ENCODE measurements at places on chromosomes 2 and 18. TPM values are rescaled to one million over a fixed set of nuclear protein-coding genes. Genes with fewer than 3 reads are reported as not detected.

DNA sequence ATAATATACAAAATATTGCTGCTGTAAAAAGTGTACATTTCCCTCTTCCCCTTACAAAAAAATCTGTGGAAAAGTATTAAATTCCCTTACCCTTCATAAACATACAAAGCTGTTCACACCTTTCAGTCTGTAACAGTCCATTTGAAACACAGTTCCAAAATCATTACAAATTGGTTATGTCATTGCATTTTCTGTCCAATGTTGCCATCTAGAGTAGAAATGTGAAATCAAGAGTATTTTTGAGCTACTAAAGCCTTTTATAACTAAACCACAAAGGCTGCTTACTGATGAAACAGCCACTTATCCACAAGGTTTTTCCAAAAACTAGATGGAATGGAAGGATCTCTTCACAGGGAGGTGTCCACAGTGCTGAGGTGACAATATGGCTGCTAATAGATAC lies 72.5 kb downstream of the SS18 start:
- DNase-seq = no peak

DNA sequence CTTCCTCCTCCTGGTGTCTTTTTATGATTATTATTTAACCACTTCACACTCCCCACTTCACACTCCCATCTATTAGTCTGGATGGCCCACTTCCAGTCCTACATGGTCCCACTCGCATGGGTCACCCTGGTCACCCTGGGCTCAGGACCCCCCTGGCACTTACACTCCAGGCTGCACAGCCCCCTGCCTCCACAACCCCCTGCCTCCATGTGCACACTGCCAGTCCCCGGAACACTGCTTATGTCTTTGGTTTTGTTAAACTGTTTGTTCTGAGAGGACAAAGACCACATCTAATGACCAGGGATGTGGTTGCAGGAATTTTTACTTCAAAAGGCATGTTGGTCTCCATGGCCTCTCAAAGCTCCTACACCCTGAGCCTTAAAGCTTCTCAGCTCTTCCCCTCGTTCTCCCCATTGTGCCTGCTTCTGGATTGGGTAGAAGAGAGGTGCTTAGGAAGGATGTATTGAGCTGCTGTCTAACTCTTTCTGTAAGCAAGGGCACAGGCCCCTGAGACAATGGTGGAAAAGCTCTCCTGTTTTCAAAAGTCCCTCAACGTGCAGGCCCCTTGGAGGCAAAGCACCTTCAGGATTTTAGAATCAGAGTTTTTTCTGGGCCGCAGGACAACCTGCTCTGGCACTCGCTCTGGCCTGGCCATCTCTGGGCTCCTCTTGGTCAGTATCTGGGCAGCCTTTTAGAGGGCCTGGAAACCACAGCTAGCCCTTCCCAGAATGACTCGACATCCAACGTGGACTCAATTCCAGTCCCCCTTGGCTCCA lies 150.0 kb upstream of the HAAO start:
- DNase-seq = no peak

GRCh38 chr2:10038716-10039115 lies 4.6 kb upstream of the KLF11 start:
- DNase-seq = peak; percentile 55

GRCh38 chr2:37459095-37459981 lies 114.9 kb downstream of the QPCT start:
- DNase-seq = peak; percentile 28

DNA sequence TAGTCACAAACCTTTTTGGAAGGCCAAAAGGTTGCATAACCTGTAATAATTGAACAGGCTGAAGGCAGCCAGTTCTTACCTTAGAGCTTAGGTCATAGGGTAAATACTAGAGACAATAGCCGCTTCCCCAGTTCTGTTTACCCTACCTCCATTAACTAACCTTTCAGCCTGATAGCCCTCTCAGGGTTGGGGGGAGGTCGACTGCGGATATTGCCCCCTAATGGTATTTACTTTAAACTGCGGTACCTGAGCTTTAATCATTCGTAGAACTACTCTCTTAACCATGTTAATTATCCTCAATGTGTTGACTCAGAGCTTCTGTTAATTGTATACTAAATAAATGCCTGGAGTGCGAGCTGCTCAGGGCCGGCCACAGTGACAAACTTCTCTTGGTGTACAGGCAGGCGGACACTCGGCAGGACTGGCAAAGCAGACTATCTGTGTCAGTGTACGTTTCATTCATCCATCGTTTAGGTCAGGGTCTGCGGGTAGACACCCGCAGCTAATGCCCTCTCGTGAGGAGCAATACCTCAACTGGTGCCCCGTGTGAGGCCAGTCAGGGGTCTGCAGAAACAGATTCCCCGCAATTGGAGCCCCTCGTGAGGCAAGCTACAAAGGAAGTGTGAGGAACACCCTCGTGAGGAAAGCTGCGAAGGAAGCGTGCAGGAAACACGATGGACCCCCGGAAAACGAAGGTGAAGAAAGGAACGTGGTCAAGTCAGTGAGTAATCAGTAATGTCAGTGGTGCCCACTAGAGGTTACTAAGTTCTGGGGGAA lies 115.3 kb upstream of the SCN7A start:
- no peak for DNase-seq

GRCh38 chr2:62817995-62818713 lies 112.6 kb downstream of the EHBP1 start:
- DNase-seq = no peak

DNA sequence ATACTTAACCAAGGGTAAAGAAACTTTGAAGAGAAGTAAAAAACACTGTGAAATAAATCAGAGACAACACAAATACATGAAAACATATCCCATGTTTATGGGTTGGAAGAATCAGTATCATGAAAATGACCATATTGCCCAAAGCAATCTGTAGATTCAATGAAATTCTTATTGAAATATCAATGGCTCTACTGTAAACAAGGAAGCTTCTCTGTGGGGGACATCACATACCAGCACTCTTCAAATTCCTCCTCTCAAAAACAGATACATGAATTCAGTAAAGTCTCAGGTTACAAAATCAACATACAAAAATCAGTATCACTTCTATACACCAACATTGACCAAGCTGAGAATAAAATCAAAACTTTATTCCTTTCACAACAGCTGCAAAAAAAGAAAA lies 63.5 kb upstream of the CNTNAP5 start:
- no peak for DNase-seq

The IL36G gene
- not detected for total RNA-seq

DNA sequence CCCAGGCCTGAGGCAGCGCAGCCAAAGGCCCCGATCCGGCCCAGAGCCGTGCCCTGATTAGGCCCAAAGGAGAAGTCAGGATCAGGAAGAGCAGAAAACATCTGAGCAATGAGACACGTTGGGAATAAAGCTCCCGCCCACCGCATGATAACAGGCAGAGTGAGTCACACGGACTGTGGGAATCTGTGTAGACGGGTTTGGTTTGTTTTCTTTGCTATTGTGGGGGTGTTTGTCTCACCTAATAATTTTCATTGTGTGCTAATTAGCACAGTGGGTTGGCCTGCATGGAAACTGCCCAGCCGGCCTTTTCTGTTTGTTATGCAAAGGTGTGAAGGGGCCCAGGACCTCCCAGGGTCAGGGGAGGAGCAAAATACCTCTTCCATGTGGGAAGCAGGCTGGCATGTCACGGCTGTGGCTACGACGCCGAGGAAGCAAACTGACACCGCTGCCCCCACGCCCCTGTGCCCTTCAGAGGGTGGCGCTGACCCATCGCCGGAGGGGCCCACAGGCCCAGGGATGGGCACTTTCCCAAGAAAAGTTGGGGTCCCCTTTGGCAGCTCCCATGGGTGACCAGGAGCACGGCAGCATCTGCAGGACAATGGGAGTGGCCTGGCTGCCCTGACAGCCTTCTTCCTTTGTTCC lies 68.4 kb upstream of the CTDP1 start:
- peak; percentile 53 for DNase-seq

DNA sequence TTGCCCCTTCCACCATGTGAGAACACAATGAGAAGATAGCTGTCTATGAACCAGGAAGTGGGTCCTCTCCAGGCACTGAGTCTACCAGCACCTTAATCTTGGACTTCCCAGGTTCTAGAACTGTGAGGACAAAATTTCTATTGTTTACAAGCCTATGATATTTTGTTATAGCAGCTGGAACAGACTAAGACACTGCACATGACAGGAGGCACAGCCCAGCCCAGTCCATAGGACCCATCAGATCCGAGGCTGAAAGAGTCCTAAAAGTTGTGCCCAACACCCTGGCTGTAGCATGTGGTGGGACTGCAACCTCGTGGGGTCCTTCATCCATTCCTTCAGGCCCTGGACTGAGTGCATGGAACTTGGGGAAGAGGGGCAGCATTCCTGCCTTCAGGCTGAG lies 48.4 kb upstream of the YWHAQ start:
- DNase-seq = no peak

DNA sequence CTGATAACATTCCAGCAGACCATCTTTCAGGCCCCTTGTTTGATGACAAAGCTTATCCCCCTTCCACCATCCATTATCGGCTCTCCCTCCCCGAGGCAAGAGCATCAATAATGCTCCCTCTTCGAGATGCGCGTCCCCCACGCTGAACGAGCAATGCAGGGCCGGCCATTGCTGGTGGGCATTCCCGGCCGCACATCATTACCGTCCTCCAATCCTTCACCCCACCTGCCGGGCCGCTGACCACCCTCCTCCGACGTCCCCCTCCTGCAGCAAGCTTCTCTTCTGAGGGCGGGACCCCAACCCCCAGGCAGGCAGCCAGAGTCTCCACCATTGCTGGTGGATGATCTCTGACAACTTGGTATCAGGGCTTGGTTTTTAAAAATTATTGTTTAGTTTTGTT lies 208.6 kb downstream of the SMAD2 start:
- DNase-seq = no peak

GRCh38 chr2:206062724-206063123 lies 23.2 kb downstream of the INO80D start:
- DNase-seq = no peak

DNA sequence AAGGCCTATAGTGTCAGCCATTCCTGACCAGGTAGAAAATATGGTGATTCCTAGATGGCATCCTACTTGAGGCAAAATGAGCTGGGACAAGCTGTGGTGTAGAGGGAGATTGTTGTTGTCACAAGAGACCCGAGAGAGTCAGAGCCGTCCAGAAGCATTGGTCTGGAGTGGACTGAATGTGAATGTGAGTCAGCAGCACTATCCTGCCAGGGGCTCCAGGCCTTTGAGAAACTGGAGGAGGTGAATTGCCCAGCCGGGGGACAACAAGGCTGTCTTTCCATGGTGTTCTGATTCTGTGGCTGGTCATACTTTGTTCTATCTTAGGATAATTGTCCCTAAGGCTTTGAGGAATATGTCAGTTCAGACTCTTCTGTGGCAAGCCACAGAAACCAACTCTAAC lies 29.4 kb upstream of the EIF2AK3 start:
- DNase-seq = peak; percentile 65

The METTL21A gene
- total RNA-seq = 35.5 TPM

DNA sequence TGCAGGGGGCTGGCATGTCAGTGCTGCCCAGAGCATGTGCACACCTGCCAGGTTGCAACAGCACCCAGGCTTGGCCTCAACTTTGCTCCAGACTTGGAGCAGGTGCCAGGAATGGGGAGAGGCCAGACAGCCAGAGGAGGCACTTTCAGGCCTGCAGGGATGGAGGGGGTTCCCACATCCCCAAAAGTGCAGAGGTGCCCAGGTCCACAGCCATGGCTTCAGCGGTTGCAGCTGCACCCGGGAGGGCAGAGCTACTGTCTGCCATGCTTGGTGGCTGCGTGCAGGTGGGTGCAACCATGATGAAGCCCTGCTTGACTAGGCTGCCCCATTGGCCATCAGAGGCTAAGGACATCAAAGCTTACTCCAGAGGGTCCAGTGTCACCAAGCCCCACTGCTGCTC lies 196.8 kb upstream of the VRK2 start:
- no peak for DNase-seq

- DNase-seq = peak; percentile 23
These were observed 11.0 kb upstream of the OSR1 start for GRCh38 chr2:19369341-19369955.

DNA sequence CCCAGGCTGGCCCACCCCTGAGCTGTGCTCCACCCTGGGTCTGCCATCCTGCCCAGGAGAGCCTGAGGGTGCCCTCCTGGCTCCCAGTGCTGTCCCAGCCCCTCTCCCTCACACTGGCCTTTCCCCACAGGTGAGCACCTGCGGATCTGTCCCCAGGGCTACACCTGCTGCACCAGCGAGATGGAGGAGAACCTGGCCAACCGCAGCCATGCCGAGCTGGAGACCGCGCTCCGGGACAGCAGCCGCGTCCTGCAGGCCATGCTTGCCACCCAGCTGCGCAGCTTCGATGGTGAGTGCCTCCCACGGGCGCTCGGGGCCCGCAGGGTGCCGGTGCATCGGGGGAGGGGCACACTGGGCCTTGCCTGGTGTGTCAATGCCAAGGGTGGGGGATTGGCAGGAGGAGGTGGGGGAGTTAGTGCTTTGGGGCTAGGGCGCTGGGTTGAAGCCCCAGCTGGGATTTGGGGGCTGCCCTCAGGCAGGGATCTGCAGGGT lies 23.5 kb downstream of the GPC1 start:
- DNase-seq = no peak

DNA sequence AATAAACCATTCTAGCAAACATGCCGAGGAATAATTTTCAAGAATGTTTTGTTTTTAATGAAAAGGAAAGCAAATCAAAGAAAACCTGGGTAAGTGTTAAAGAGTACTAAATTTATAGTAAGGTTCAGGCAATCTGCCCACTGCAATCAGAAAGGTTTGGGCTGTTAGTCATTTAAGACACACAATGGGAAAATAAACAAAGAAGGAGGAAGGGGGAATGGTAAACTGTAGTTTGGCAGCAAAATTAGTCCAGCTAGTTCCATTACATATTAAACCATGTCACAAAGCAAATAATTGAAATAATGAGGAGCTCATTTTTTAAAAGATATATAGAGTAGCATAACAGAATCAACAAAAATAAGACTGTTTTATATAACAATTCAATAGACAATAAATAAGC lies 87.5 kb upstream of the COPS8 start:
- DNase-seq = peak; percentile 24
